ENCODE measurements at places on chromosomes 3 and 15. TPM values are rescaled to one million over a fixed set of nuclear protein-coding genes. Genes with fewer than 3 reads are reported as not detected.

LARP6 gene
- total RNA-seq, result not detected

OPA1 gene
- 61.3 TPM for total RNA-seq

DUOXA2 gene
- not detected for total RNA-seq

GATM gene
- total RNA-seq, result 1.6 TPM

Data from activated CD8-positive, alpha-beta T cell treated with anti-CD3 and anti-CD28 coated beads, Interleukin-2, amount 10 ng/mL, durations not matched to agents 7 days and 5 days (primary cell).